Naive thymus-derived CD8-positive, alpha-beta T cell (primary cell): ENCODE measurements at places on chromosomes 13 and 19. TPM values are rescaled to one million over a fixed set of nuclear protein-coding genes. Genes with fewer than 3 reads are reported as not detected.
A peak's percentile ranks its signal among the peaks of the same experiment; 100 is the strongest.

The C13orf42 gene
- not detected for total RNA-seq

The BCL3 gene
- 7.7 TPM for total RNA-seq

The TMEM255B gene
- 0.75 TPM for total RNA-seq

- peak overlapping the region; percentile 10 for H3K27ac ChIP-seq
- H3K4me3 ChIP-seq: no peak overlapping the region
- no peak for DNase-seq
- no peaks in the 10 kb centered on the region for H3K27me3 ChIP-seq
- peaks cover 93% of the 10 kb centered on the region for H3K36me3 ChIP-seq
Measured at GRCh38 chr13:40940841-40941240, 78.3 kb downstream of the ELF1 start.

- H3K4me1 ChIP-seq: peaks cover 38% of the 10 kb centered on the region
- H3K27me3 ChIP-seq: no peaks in the 10 kb centered on the region
- H3K27ac ChIP-seq: no peak overlapping the region
- H3K4me3 ChIP-seq: no peak overlapping the region
Measured at GRCh38 chr19:8595651-8596050, 14.9 kb downstream of the ADAMTS10 start.

GRCh38 chr19:31803835-31804446 is 454.7 kb upstream of the TSHZ3 start:
- no peak overlapping the region for H3K27ac ChIP-seq
- no peak overlapping the region for H3K4me3 ChIP-seq
- H3K4me1 ChIP-seq: no peaks in the 10 kb centered on the region
- no peak for DNase-seq
- peaks cover 17% of the 10 kb centered on the region for H3K27me3 ChIP-seq
- no peaks in the 10 kb centered on the region for H3K36me3 ChIP-seq
